DMS79 (cell line): ENCODE measurements at places on chromosomes 13 and 19.

DNA sequence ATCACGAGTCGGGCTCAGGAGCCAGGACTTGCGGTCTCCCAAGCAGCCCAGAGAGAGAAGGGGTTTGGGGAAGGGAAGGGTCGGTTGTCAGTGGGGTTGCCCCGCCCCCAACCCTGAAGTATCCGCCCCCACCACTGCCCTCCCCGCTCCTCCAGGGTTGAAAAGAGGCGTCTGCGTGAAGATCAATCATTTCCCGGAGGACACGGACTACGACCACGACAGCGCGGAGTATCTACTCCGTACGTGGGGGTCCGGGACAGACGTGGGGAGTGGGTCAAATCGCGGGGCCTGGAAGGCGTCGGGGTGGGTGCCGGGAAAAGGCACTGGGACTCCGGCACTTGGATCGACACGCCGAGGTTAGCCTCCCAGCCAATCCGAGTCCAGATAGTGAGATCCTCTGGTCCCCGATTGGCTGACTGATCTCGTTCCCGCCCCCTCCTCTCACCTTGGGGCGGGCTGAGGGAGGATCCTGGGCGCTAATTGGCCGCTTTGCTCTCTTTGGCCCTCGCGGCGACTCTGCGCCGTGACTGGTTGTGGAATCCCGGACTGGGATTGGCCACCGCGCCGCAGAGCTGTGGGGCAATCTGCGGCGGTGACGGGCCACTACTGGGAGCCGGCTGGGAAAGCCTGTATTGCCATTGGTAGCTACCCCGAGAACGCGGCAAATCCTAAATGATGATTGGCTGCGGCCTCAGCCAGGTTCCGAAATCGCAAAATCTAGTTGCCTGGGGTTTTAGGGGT is 13.3 kb upstream of the CACNG6 start:
- no peak for DNase-seq

DNA sequence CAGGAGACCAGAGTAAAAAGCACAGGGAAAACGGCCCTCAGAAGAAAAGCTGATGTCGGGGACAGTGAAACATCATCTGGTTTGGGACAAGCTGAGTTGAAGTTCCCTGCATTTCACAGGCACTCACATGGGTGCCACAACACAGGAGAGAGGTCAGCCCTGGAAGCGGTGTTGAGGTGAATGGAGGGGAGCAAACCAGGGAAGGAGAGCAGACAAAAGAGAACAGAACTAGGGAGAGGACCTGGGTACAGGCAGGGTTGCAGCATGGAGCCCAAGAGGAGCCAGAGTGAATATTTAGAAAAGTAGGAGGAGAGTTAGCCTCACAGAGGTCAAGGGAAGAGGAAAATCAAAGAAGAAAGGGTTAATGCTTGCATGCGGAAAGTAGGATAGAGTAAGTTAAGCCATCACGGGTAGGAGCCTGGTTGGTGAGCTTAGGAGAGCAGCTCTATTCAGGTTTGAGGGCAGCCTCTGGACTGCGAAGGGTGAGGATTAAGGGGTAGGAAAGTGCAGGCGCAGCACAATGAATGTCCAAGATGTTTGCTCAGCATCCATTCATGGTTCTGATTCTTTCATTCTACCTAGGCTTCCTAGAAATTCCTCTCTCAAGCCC is 15.5 kb downstream of the FAM216B start:
- DNase-seq, result no peak

GRCh38 chr19:46521241-46521868 is 25.7 kb upstream of the PNMA8B start:
- no peak for DNase-seq

GRCh38 chr19:3284759-3285646 is 60.5 kb downstream of the CELF5 start:
- no peak for DNase-seq

GRCh38 chr13:39586151-39586550 is 16.8 kb downstream of the LHFPL6 start:
- DNase-seq, result no peak

DNA sequence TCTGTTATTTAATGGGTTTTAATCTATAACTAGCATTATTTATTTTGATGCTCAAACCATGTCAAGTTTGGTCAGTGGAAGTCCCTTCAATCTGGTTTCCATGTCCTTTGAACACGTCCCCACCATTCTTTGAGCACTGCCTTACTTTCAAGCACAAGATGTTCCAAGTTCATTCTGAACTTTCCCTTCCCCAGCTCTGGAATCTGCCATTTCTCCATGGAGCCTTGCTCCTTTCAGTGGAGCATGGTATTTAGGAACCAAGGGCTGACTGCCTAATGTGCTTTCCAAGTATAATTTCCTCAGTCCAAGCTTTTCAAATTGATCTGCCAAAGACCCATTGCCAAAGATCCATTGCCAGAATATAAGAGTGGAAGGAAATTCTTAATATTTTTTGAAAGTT is 1.1 kb upstream of the ZNF546 start:
- DNase-seq, result no peak

DNA sequence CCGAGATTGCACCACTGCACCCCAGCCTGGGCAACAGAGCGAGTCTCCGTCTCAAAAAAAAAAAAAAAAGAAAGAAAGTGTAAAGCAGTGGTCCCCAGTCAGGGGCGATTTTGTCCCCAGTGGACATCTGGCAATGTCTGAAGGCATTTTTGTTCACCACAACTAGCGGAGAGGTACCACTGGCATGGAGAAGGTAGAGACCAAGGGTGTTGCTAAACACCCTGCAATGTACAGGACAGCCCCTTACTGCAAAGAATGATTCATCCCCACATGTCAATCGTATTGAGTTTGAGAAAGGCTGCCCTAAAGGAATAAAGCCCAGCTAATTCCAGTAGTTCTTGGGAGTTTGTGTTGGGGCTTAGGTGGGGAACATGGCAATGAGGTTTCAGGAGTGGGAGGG is 38.7 kb downstream of the CYP4F2 start:
- no peak for DNase-seq

GRCh38 chr13:114038900-114039299 is 65.0 kb upstream of the C13orf46 start:
- DNase-seq, result no peak

DNA sequence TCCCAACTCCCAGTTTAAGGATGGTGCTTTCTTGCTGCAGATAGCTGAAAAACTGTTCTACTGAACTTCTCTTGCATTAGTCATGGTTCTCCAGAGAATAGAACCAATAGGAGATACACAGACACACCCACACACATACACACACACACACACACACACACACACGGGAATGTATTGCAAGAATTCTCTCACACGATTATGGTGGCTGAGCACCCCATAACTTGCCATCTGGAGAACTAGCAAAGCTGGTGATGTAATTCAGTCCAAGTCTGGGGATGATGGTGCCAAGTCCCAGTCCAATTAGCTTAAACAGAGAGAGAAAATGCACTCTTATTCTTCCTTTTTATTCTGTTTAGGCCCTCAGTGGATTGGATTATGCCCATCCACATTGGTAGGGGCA is 643.9 kb downstream of the DIAPH3 start:
- no peak for DNase-seq

DNA sequence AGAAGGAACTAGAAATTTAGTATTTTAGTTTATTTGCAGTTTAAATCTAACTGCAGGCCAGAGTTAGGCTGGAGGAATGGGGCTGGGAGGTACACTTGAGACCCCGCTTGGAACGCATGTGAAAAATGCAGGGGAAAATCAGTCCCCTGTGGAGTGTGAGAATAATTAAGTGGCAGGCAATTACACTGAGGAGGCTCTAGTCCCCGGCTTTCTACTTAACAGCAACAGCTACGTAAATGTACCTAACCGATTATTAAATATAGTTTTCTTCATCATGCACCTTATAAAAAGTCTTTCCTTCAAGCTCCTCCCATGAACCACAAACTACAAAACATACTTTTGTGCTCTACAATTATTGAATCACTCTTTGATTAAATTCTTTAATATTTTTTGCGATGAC is 804 bp downstream of the ZNF708 start:
- no peak for DNase-seq

GRCh38 chr13:92317066-92317465 is 909.5 kb upstream of the GPC6 start:
- DNase-seq, result no peak

DNA sequence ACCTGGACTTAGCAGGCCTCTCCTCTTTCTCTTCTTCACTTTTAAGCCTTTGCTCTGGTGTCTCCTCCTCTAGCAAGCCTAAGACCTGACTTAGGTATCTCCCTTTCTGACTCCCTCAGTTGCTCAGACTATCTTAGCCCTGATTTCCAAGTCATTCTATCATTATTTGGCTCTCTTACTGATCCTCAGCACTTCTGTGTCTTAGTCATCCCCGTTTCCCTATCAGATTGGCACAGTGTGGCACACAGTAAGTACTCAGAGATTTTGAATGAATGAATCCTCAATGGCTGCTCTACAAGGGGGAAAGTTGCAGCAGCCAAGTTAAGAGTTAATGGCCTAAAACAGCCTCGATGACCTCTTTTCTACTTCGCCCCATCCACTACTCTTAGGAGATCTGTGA is 8.2 kb downstream of the KCTD12 start:
- no peak for DNase-seq

GRCh38 chr19:31073485-31074198 is 275.6 kb downstream of the TSHZ3 start:
- no peak for DNase-seq

DNA sequence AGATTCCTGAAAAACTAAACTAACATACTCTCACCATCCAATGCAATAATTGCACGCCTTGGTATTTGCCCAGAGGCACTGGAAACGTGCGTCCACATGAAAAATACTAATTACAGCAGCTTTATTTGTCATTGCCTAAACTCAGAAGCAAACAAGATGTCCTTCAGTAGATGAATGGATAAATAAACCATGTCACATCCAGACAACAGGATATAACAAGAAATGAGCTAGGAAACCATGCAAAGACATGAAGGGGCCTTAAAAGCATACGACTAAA is 25.0 kb downstream of the ELL start:
- DNase-seq, result no peak

GRCh38 chr19:17406046-17406886 is 836 bp upstream of the BST2 start:
- DNase-seq, result no peak
